Activated naive CD4-positive, alpha-beta T cell treated with anti-CD3 and anti-CD28 coated beads, Interleukin-2, amount 50 U/mL, for 72 hours (primary cell): ENCODE measurements at places on chromosomes 16 and 17. TPM values are rescaled to one million over a fixed set of nuclear protein-coding genes. Genes with fewer than 3 reads are reported as not detected.

The AGRP gene
- total RNA-seq = not detected

The HDAC5 gene
- 17.3 TPM for total RNA-seq

The MYL11 gene
- total RNA-seq = 1.2 TPM

The SLC38A10 gene
- total RNA-seq = 19.9 TPM

The NPIPA2 gene
- 2.4 TPM for total RNA-seq

The MARCHF10 gene
- not detected for total RNA-seq

The CX3CL1 gene
- total RNA-seq = not detected

The PRSS22 gene
- 0.34 TPM for total RNA-seq
